ENCODE measurements at places on chromosomes 3 and 15.
A peak's percentile ranks its signal among the peaks of the same experiment; 100 is the strongest.

DNA sequence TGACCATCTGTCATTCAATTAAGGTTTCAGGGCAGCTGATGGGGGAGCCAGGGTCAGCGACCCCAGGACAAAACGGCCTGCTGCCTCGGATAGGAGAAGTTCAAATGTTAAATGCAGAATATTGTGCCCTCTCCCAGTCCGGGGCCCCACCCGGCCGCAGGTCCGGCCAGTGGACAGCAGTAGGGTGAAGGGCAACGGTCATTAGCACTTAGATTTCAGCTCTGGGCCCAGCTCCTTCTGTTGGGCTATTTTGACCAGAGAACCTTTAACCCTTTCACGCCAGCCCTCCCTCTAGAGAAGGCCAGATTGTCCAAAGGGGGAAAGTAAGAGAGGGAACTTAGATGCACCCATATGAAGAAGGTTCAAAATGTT lies 16.1 kb upstream of the ONECUT1 start:
- no peak for DNase-seq

DNA sequence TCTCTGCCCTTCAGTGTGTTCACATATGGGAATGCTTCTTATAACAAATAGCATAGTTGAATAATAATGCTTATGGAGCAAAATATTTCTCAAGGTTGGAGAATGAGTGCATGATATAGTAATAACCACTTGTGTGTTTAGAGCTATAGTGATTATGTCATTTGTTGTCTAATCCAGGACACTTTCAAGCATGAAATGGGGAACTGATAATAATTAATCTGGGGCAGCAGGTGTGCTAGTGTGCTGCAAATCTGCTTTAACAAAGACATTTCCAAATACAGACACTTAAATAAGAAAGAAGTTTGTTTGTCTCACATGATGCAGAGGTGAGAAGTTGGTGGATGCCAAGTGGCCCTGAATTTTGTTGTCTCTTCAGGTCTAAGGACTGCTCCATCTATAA lies 579.3 kb upstream of the GRM7 start:
- DNase-seq = no peak

- no peak for DNase-seq
Observed at GRCh38 chr3:9947025-9947995, 4.9 kb downstream of the PRRT3 start.

GRCh38 chr3:41148901-41149300 lies 50.4 kb upstream of the CTNNB1 start:
- DNase-seq = no peak

DNA sequence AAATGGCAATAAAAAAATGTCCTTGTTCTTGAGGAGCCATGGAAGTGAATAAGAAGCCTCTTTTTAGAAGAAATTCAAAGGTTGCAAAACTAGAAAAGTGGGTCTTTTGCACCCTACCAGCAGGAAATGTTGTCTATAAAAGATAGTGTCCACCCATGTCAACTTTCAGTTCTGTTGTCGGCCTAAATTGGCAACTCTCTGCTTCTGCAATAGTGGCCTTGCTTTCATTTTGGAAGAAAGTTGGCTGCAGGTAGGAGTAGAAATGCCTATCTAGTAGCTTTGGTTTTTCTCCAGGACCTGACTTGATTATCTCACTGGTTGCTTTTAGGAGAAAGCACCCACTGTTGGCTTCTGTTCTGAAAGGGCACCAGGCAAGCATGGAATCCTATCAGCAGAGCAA lies 85.4 kb downstream of the TMEM108 start:
- no peak for DNase-seq

DNA sequence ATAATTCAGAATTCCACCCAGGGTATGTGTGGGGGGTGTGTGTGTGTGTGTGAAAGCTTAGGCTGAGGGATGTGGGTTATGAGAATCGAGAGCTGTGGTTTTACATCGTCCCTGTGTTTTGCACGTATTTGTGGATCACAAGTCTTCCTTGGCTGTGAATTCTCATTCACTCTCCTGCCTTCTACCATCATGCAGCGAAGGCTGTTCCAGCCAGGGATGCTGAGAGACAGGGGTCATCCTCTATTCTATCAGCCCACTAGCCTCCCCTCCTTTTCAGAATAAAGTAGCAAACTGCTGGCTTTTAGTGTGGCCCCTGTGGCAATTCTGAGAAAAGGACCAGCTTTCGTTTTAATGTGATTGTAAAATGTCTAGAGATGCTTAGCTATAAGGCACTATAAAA lies 460.6 kb upstream of the NR2F2 start:
- DNase-seq = no peak

- DNase-seq = peak; percentile 6
Observed at GRCh38 chr3:62622553-62623174, 249.3 kb upstream of the FEZF2 start.

DNA sequence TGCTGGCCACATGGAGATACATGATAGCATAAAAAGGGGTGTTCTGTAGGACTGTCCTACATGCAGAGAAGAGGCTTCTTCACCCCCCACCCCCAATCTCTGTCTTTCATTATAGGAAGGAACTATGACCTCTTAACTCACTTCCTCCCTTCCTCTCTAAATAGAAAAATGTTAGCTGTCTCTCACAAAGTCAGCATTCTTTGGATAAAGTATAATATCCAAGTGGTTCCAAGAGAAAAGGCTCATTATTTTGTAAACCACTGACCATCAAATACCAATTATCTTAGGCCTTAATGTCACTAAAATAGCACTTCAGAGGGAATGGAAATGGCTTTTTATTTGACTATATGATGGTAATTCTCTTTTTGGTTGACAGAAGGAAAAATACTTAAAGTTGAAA lies 95.3 kb upstream of the SLC2A2 start:
- no peak for DNase-seq

DNA sequence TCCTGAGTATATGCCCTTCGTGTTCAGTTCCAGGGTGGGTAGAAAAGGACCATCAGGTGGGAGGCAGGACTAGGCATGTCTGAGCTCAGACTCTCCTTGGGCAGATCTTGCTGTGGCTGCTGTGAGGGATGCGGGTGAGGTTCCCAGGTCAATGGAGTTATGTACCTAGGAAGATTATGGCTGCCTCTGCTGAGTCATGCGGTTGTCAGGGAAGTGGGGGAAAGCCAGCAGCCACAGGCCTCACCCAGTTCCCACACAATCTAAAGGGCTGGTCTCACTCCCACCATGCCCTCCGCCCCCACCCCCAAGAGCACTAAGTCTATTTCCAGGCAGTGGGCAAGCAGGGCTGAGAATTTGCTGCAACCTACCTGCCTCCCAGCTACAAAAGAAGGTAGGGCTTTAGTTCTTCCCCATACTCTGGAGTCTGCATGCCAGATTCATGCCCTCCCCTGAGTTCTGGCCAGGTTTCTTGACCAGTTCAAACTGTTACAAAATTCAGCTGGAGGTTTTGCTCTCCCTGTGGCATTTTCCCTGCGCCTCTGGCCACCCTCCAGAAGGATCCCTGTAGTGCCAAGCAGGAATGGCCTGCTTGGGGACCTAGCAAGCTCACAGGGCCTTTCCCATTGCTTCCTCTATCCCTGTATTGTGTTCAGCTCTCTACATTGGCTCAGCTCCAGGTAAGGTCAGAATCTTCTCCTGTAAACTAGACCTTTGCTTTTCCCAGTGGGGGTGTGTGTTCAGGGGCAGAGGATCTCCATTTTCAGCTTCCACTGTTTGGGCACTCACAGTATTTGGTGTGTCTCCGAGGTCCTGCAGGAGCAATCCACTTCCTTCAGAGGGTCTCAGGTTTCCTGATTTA lies 12.7 kb upstream of the TMCO5A start:
- no peak for DNase-seq

DNA sequence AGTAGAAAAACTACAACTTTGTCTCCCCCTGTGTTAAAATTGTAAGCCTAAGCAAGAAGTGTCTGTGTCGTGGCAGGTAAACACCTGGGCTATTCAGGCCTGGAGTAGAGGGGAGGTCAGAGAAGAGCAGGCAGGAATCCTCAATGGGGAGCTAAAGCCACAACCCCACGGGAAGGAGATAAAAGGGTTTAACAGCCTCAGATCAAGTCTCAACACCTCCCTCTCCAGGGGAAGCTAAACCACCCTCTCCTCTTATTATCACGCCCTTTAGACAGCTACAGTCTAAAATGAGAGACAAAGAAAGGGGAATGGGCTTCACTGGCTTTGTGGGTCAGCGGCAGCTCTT lies 11.6 kb downstream of the ETV5 start:
- DNase-seq = no peak

- peak; percentile 83 for DNase-seq
Observed at GRCh38 chr3:19866751-19867347, 67.2 kb downstream of the EFHB start.

- DNase-seq = no peak
Observed at GRCh38 chr3:55611121-55611520, 124.0 kb upstream of the WNT5A start.

DNA sequence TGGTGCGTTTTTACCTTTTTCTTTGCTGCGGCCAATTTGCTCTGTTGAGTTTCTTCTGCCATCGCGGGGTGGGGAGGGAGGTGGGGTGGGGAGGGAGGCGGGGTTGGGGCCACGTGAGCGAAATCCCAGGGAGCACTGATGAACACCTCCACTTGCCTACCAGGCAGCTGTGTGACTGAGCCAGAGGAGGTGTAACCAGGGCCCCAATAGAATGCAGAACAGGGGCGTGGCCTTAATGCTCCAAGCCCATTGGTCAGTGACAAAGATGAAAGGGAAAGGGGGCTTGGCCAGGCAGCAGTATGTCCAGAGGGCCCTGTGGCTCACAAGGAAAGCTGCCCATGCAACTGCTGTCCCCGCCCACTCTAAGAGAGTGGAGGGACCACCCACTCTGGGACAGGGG lies 21.4 kb upstream of the OR4F6 start:
- DNase-seq = no peak

GRCh38 chr3:195238081-195238571 lies 32.8 kb downstream of the XXYLT1 start:
- DNase-seq = no peak

GRCh38 chr15:35705030-35705883 lies 159.3 kb upstream of the DPH6 start:
- no peak for DNase-seq

- DNase-seq = peak; percentile 88
Observed at GRCh38 chr3:52231502-52232278, 6.2 kb upstream of the TLR9 start.

- DNase-seq = no peak
Observed at GRCh38 chr15:31128477-31128876, 27.0 kb upstream of the TRPM1 start.

GRCh38 chr3:140166861-140167599 lies 232.0 kb downstream of the CLSTN2 start:
- DNase-seq = no peak

DNA sequence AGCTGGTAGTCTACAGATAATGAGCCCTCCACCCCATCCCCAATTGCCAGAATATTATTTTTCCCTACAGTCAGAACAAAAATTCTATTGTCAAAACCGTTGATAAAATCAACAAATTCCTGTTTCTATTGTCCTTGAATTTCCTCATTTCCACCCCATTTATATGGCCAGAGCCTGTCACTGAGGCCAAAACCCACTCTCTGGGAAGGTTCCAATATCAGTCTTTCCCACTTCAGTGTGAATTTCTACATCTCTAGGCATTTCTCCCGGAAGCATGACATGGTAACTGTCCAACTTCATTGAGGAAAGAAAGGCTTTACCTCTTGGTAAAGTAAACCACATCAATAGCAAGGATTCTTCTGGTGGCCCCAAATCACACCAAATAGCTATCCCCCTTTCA lies 41.6 kb downstream of the C2CD4A start:
- DNase-seq = no peak

- DNase-seq = peak; percentile 80
Observed at GRCh38 chr15:50128266-50128665, 9.2 kb upstream of the ATP8B4 start.

- no peak for DNase-seq
Observed at GRCh38 chr3:31868236-31868635, 112.8 kb downstream of the OSBPL10 start.

DNA sequence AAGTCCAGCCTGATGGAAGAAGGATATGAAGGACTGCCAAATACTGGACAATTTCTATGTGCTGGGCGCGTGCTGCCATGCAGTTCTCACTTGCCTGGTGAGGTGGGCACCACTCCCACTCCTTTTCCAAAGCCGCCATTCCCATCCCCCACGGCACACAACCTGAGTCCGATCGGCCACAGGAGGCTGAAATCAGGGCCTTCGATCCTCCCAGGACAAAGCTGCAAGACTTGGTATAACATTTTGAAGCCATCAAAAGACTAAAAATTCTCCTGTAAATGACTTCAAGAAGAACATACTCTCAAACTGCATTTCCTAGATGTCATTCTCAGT lies 3.1 kb upstream of the MAP6D1 start:
- DNase-seq = no peak

DNA sequence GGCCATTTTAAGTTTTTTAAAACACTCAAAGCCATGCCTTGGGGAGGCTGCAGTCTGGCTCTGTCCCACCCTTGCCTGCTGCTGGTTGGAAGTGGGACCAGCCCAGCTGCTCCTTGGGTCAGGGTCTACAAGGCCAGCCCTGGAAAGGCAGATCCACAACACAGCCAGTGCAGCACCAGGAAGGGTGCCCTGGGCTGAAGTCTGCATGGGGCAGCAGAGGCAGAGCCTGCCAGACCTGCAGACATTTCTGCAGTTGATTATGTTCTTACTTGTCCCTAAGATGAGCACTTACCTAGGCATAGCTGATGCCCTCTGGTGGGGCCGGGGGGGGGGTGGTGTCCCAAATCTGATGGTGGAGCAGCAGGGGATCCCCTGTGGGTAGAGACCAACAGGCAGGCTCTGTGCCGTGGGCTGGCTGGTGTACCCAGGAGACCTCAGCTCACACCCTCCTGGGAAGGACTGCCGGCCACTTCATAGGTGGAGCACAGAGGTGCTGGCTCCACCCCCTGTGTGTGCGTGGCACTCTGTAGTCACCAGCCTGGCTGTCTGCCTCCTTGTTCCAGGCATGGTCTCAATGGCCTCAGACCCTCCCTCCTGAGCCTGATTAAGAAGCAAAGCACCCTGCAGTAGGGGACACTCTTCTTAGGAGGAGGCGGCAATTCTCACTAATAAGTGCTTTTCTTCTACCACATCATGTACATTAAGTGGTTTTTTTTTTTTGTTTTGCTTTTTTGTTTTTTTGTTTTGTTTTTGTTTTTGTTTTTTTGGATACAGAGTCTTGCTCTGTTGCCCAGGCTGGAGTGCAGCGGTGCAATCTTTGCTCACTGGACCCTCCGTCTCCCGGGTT lies 97.4 kb upstream of the KLF13 start:
- DNase-seq = no peak

DNA sequence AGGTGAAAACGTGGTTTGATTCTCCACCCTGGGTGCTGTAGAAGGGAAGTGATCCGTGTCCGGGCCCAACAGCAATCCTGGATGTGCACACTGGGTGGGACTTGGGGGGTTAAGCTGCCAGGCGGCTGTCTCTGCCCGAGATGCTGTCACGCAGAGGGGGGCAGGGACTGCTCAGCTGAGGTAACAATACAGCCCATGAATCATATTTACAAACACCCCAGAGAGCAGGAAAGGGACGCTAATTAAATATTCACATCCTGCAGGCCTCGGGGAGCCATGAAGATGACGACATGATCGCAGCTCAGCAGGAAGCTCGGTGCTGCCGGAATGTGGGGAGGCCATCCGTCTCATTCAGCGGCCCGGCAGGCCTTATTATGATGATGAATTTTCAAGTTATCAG lies 17.9 kb upstream of the CRABP1 start:
- no peak for DNase-seq

Measured in inflammatory macrophage treated with lipopolysaccharide for 1 hour (primary cell).